OCI-LY7 (cell line): ENCODE measurements at places on chromosomes 11 and 22.

DNA sequence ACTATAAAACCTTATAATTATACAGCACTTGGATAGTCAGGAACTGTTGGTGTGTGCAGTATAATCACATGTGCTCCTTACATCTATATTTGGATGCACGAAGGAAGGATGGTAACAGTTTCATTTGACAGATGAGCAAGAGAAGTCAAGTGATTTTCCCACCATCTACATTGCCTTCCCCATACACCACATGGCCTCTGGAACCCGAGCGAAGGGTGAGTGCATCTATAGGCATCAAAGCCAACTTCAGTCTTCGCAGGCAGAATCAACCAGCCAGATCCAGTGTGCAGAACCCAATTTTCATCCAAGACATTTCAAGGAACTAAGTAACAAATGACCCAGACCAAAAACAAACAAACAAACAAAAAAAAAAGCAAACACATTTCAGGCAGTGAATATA lies 85.1 kb upstream of the BLID start:
- no peak for DNase-seq

GRCh38 chr22:32625985-32626384 lies 151.4 kb downstream of the FBXO7 start:
- no peak for DNase-seq

DNA sequence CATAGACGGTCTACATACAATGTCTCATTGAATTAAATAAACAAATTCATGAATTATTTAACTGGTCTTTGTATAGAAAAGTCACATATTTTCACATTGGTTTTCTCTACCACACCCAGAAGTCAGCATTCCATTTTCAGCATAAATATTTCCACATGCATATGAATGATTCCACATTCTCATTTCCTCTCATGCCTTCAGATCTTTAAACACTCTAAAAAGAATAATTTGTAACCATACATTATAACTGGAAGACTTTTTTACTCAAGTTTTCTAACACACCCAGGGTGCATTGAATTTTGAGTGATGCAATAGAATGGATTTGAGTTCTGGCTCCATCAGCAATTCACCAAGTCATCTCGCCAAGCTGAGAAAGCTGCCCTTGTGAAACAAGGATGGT lies 501.8 kb upstream of the TENM4 start:
- DNase-seq: no peak

- DNase-seq: peak; percentile 81
Measured at GRCh38 chr11:66289548-66290329, 796 bp upstream of the YIF1A start.
